Lower leg skin (tissue), 4 donors: ENCODE measurements at places on chromosomes 16 and 17. TPM values are rescaled to one million over a fixed set of nuclear protein-coding genes. Genes with fewer than 3 reads are reported as not detected.

PRSS53 gene
- total RNA-seq: 2.6 TPM

TSPAN10 gene
- 0.57 TPM for total RNA-seq

PDK2 gene
- 66.8 TPM for total RNA-seq

ARL16 gene
- 45.1 TPM for total RNA-seq

OTOP2 gene
- not detected for total RNA-seq

CASKIN1 gene
- 1.4 TPM for total RNA-seq

TEKT5 gene
- 0.20 TPM for total RNA-seq

PLA2G10 gene
- not detected for total RNA-seq

NDUFAF8 gene
- total RNA-seq: 10.0 TPM

TBC1D3E gene
- not detected for total RNA-seq

TM4SF5 gene
- not detected for total RNA-seq

CACNG4 gene
- not detected for total RNA-seq

PIK3R6 gene
- 1.3 TPM for total RNA-seq

TNK1 gene
- 25.4 TPM for total RNA-seq

KRT33A gene
- total RNA-seq: 0.25 TPM

GNAO1 gene
- 0.67 TPM for total RNA-seq

RSKR gene
- 6.9 TPM for total RNA-seq

SLC38A8 gene
- not detected for total RNA-seq

KIF2B gene
- total RNA-seq: not detected

STAT5A gene
- 55.6 TPM for total RNA-seq

CYBA gene
- total RNA-seq: 36.2 TPM

AMDHD2 gene
- 32.9 TPM for total RNA-seq

OR4D1 gene
- total RNA-seq: not detected

SLC35G6 gene
- not detected for total RNA-seq

C16orf95 gene
- total RNA-seq: 2.5 TPM

KLHL11 gene
- 27.7 TPM for total RNA-seq

CLDN9 gene
- total RNA-seq: not detected

SOST gene
- total RNA-seq: not detected

TPSD1 gene
- total RNA-seq: 7.1 TPM

FOXO3B gene
- 7.7 TPM for total RNA-seq

TMC5 gene
- 1.4 TPM for total RNA-seq

CEMP1 gene
- 0.17 TPM for total RNA-seq

USH1G gene
- 1.6 TPM for total RNA-seq

AANAT gene
- total RNA-seq: not detected

YPEL2 gene
- 20.6 TPM for total RNA-seq

FBXL16 gene
- total RNA-seq: 33.6 TPM

PPY gene
- not detected for total RNA-seq

GOT2 gene
- 63.0 TPM for total RNA-seq

OR3A3 gene
- total RNA-seq: not detected

CTRB2 gene
- total RNA-seq: not detected

C16orf92 gene
- not detected for total RNA-seq

CDK10 gene
- total RNA-seq: 69.1 TPM

USP31 gene
- total RNA-seq: 41.1 TPM

IL34 gene
- total RNA-seq: 158 TPM

TBC1D26 gene
- total RNA-seq: not detected

RIPOR1 gene
- 23.5 TPM for total RNA-seq

TSPOAP1 gene
- total RNA-seq: 18.3 TPM

SEPHS2 gene
- 23.4 TPM for total RNA-seq

PRSS27 gene
- total RNA-seq: 1.3 TPM

FBXW10B gene
- total RNA-seq: 1.3 TPM

RPTOR gene
- 30.7 TPM for total RNA-seq

PIK3R5 gene
- 12.0 TPM for total RNA-seq

GOSR1 gene
- total RNA-seq: 36.5 TPM

SECTM1 gene
- total RNA-seq: 16.3 TPM
